ENCODE measurements at places on chromosomes 3 and 15. TPM values are rescaled to one million over a fixed set of nuclear protein-coding genes. Genes with fewer than 3 reads are reported as not detected.

The SRGAP3 gene
- 9.3 TPM for total RNA-seq

The SOX14 gene
- not detected for total RNA-seq

The BTLA gene
- not detected for total RNA-seq

The ANKUB1 gene
- not detected for total RNA-seq

The ETV5 gene
- total RNA-seq: 30.2 TPM
